Activated B cell treated with CpG ODN at 0.5 μM for 24 hours (primary cell): ENCODE measurements at places on chromosomes 12 and 14.

- no peak for DNase-seq
Measured at GRCh38 chr12:68896881-68897540, 36.0 kb downstream of the CPM start.

DNA sequence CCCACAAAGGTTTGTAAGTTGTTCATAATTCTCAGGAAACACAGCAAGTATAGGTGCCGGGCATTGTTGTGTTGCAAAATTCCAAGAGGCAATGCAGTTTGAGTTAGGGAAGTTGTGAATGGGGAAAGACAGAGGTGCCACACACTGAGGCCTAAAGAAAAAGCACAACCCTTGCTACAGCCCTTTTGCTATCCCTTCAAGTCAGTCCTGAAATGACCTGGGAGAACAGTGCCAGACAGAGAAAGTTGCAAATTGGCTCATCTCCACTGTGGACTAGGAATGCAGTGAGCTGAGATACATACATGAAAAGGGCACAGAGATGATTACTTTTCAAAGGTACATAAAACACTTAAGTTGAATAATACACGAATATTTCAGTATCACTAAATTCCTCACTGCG is 213.3 kb upstream of the TMTC1 start:
- no peak for DNase-seq

- peak; percentile 73 for DNase-seq
Measured at GRCh38 chr12:106247674-106248311, at the start of gene CKAP4. CKAP4 (minus strand) TSS chr12:106248020; CDS start chr12:106247851, 169 bp downstream.

GRCh38 chr12:69824028-69824427 is 999 bp upstream of the MYRFL start:
- DNase-seq, result no peak

GRCh38 chr14:24298892-24299254 is 707 bp downstream of the DHRS1 start:
- no peak for DNase-seq

DNA sequence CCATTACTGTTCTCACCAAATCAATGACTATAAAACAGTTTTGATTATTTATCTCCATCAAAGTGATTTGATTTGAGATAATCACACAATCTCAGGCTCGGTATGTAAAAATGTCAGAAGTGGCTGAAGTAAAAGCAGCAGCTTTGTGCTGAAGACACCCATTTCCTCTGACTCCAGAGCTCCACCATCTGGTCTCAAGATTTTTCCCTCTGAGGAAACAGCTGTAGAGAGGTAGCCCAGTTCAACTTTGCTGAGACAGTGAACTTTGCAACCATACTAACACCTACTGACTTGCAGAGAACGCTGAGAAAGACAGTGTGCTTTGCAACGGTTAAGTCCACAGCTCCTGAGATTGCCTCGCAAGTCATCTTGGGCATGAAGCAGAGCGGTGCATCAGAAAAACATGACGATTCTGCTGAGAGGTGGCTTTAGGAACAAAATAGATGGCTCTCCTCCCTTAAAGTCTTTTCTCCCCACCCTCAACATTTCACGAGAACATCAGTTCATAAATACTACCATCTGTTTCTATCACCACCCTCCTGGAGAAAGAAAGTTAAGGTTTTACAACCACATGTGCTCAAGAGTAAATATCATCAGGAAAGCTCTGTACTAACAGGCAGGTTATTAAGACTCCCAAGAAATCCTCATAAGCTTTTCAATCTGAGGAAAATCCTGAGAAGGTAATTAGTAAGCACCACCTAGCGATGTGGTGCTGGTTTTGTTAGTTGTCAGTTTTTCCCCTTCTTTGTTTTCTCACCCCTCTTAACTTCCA is 34.8 kb downstream of the HIGD1C start:
- DNase-seq, result no peak

DNA sequence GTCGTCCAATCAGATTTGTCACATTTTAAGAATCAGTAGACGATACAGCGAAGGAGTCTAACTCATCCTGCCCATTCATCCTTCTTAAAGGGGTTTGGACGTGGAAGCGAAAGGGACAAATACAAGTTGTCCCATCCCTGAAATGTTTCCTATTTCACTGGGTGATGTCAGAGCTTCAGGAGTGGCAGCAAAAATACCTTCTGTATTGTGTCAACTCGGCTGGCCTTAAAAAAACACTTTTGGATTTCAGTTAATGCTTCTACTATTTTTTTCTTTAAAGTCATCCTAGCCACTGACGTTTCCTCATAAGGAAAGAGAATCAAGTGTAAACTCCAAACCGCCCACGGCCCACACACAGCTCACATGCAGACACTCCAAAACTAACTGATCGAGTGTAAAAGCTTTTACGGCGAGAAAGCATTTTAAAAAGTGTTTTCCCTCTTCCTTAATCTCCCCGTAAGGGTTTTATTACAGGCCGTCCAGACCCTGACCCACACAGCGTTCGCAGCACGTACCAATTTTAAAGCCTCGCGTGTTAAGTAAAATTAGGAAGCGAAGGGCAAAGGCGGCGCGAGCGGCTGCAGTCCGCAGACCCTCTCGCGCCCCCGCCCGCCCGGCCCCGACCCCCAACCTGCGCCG is 593 bp downstream of the CFL2 start:
- DNase-seq, result no peak

- no peak for DNase-seq
Measured at GRCh38 chr14:100547633-100548294, 39.5 kb downstream of the BEGAIN start.

GRCh38 chr12:96500693-96501092 is 11.3 kb downstream of the CFAP54 start:
- DNase-seq, result no peak

- DNase-seq, result no peak
Measured at GRCh38 chr14:56708704-56709103, 101.6 kb downstream of the OTX2 start.

DNA sequence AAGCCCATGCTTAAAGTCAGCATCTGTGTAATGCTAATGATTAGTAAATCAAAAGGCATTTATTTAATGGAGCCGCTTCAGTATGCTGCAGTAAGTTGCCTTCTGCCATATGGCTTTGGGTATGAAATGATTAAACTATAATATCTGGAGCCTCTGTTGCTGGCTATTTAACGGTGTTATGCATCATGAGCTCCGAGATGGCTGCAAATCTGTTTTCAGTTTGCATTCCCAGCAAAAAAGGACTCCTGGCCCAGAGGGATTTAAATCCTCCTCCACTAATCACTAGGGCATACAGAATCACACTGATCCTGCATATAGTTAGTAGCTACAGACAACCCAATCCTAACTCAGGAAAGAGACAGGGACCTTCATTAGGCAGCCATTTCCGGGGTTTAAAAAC is 171.5 kb upstream of the EEA1 start:
- DNase-seq, result no peak

DNA sequence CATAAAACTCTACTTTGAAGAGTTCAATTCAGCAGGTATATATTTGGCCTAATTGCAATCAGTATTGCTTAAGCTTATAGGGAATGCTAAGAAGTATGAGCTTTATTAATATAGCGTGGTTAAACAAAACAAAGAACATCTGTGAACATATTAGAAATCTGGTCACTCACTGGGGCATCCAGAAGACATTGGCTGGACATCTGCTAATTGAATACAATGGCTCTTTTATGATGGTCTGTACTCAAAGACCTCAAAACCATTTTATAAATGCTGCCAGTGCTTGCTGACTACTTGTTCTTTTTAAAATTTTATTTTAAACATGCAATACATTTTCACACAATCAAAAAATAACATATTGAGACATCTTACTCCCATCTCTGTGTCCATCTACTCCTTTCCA is 173.0 kb downstream of the STXBP6 start:
- no peak for DNase-seq

GRCh38 chr14:67510121-67510520 is 21.6 kb upstream of the TMEM229B start:
- no peak for DNase-seq

DNA sequence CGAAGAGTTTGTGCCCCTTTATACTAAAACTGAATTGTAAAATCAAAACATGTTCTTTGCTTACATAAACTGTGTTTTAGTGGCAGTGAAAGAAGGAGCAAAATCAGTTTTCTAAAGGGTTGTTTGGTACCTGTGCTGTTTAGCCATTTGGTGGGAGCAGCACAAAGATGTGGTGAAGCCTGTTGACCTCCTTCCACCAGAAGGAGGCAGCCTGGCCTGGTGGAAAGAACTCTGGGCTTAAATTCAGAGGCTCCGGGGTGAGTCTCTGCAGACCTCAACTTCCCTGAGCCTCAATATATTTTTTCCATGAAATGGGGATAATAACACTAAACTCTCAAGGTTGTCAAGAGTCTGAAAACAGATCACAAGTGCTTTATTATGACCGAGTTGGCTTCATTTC is 502.5 kb downstream of the VRK1 start:
- no peak for DNase-seq

DNA sequence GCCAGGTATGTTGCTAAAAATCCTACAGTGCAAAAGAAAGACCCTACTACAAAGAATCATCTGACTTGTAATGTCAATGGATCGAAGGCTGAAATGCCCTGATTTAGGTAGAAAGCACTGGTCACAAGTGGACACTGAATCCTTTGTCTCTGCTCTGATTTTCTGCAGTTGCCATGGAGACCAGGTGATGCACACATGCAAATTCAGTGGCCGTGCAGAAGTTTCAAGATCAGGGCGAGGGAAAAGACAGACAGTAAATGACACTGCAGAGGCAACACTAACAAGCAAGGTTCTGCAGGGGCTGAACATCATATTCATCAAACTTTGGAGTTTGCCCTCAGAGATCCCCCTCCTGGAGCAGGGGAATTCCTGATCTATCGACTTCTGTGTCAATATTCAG is 370.3 kb upstream of the TMEM132C start:
- DNase-seq, result no peak

DNA sequence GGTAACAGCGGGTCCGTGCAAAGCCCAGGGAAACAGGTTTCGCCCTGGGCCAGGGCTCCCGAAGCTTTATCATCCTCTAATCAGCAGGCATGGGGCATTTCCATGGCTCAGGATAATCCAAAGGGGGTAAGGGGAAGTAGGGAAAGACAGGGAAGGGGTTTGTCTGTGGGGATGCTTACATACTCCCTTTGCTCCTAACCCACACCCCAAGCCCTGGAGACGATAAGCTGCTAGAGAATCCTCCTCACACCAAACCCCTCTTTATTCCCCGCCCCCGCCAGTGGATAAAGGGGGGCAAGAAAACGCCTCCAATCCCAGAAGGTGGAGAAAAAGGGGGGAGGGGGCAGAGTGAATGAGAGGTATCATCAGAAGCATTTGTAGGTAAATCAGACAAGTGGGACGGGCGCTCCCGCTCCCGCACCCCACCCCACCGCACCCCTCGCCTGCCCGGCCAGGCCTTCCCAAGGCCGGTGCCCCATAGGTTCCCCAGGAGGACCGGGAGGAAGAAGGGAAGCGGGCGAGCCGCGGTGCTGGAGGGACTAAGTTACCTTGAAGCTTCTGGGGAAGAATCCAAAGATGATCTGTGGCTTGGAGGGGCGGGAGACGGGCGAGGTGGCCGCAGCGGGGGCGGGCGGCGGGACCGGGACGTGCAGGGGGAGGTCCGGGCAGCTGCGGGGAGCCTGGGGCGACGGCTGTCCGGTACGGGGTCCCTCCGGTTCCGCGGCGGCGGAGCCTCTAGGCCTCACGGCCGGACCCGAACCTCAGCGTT is 762 bp downstream of the PPP2R5E start:
- DNase-seq, result no peak

DNA sequence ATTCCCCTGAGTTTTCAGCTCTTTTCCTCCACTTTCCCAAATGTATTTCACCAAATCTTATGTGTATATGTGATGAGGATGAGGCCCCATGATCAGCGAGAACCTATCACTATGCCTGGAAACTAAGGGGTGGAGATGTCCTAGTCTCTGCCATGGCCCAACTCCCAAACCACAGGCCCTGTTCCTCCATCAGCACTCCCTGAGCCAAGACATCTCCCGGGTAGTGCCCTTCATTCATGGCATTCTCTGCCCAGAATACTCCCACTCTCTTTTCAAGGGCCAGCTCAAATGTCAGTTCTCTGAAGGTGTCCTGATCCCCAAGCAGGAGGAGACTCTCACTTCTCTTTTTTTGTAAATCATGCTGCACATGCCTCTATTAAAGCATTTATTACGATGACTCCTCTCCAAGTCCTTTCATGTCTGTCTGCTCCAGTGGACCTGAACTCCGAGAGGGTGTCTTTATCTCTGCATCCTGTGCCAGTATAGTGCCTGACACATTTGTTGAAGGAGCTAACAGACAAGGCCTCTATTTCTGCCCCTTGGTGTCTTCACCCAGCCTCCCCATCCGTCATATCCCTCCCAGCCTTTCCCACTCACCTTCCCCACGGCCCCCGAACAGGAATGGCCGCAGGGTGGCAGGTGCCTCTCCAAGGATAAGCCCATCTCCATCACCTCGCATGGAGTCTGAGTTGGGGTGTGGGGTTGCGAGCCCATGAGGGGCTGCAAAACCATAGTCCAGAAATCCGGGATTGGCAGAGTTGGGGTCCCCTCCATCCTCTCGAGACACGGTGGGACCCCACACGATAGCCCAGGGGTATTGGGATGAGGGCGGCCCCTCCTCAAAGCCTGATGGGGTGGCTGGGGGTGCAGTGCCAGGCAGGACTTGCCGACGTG is 3.7 kb downstream of the PIANP start:
- DNase-seq, result peak; percentile 25

- DNase-seq, result no peak
Measured at GRCh38 chr14:98323836-98324235, 948.2 kb downstream of the BCL11B start.

DNA sequence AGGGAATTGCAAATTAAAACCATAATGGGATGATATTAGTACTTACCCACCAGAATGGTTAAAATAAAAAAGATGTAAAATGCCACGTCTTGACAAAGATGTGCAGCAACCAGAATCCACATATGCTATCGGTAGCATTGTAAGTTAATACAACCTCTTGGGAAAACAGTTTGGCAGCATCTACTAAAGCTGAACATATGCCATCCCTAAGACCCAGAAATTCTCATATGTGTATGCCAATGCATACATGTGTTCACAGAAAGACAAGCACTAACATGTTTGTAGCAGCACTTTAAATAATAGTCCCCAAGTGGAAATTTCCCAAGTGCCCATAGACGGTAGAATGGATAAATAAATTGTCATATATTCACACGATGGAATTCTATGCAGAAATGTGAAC is 28.3 kb upstream of the SLC5A8 start:
- no peak for DNase-seq
